ENCODE measurements at places on chromosomes 1 and 21.

DNA sequence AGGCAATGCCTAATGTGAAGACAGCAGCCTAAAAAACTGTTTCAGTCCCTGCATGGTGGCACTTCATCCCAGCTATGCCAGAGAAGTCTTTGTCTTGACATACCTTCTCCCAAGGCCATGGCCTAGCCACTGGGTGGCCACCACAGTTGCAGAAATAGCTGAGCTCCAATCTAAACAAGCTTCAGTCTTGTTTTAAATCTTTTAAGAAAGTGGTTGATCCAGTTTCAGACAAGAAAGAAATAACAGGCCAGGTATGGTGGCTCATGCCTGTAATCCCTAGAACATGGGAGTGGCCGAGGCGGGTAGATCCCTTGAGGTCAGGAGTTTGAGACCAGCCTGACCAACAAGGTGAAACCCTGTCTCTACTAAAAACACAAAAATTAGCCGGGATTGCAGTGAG, 600.0 kb upstream of the PLXNA2 start:
- no peak for DNase-seq

- no peak for DNase-seq
Measured at GRCh38 chr1:192171123-192171522, 12.9 kb downstream of the RGS18 start.

- DNase-seq: no peak
Measured at GRCh38 chr1:20223106-20223505, 36.8 kb upstream of the PLA2G2C start.

GRCh38 chr1:166479052-166479631, 312.3 kb upstream of the FAM78B start:
- peak; percentile 51 for DNase-seq

- DNase-seq: no peak
Measured at GRCh38 chr1:21909787-21910503, 27.2 kb downstream of the HSPG2 start.

DNA sequence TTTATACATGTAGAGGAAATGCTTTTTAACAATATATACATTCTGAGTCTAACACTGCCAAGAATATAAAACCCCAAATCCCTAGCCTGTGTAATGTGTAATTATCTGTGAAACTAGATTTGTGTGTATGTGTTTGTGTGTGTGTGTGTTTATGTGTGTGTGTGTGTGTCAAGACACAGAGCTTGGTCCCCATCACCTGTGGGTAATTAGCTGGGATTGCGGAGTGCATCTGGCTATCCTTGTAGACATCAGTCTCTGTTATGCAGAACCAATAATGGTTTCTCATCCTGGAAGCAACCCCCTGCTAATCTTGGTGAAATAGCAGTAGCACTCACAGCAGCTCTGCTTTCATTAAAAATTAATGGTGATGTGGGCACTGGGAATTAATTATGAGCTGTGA, 26.3 kb upstream of the ST6GALNAC3 start:
- no peak for DNase-seq

GRCh38 chr21:34640858-34641257, 25.9 kb upstream of the RCAN1 start:
- no peak for DNase-seq

- no peak for DNase-seq
Measured at GRCh38 chr1:80994934-80995333, 805.8 kb upstream of the ADGRL2 start.

GRCh38 chr1:14228677-14229076, 369.8 kb upstream of the KAZN start:
- DNase-seq: no peak

DNA sequence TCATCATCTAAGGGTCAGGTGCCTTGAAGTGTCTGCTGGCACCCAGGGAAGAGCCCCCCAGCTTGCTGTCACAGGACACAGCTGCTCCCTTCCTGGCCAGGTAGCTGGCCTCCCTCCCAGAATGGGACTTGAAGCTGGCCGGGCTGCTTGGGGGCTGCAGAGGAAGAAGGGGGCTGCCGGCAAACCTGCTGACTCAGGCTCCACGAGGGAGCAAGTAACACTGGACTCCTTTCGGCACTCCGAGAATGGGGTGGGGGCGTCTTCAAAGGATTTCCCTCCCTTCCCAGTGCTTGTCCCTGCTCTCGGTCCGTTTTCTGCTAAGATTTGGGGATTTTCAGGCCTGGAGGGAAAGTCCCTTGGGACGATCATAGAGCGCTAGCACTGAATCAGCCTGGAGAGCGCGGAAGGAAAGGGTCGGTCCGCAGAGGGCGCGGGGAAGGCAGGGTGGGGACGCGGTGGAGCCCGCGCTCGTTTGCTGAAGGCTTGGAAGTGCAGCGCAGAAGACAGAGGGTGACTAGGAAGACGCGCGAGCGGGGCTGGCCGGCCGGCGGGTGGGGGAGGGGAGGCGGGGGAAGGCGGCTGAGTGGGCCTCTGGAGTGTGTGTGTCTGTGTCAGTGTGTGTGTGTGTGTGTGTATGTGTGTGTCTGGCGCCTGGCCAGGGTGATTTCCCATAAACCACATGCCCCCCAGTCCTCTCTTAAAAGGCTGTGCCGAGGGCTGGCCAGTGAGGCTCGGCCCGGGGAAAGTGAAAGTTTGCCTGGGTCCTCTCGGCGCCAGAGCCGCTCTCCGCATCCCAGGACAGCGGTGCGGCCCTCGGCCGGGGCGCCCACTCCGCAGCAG, at the start of gene CSF1:
Gene CSF1, plus strand, starts transcription at position 727 of the 840 bp plus-strand sequence. CDS start 175 bp downstream, outside the sequence.
- peak; percentile 68 for DNase-seq

All from substantia nigra (tissue), 51 donors.